ENCODE measurements at places on chromosomes 3 and 15.

- H3K4me3 ChIP-seq: no peak overlapping the region
- no peaks in the 10 kb centered on the region for H3K4me1 ChIP-seq
- H3K27ac ChIP-seq: no peak overlapping the region
- no peak for DNase-seq
Measured at GRCh38 chr3:58180940-58181587, 29.7 kb downstream of the DNASE1L3 start.

GRCh38 chr3:56997675-56998074, 62.8 kb upstream of the SPATA12 start:
- H3K27ac ChIP-seq: peak overlapping the region; percentile 87
- no peak for DNase-seq
- no peaks in the 10 kb centered on the region for H3K36me3 ChIP-seq
- H3K27me3 ChIP-seq: no peaks in the 10 kb centered on the region

DNA sequence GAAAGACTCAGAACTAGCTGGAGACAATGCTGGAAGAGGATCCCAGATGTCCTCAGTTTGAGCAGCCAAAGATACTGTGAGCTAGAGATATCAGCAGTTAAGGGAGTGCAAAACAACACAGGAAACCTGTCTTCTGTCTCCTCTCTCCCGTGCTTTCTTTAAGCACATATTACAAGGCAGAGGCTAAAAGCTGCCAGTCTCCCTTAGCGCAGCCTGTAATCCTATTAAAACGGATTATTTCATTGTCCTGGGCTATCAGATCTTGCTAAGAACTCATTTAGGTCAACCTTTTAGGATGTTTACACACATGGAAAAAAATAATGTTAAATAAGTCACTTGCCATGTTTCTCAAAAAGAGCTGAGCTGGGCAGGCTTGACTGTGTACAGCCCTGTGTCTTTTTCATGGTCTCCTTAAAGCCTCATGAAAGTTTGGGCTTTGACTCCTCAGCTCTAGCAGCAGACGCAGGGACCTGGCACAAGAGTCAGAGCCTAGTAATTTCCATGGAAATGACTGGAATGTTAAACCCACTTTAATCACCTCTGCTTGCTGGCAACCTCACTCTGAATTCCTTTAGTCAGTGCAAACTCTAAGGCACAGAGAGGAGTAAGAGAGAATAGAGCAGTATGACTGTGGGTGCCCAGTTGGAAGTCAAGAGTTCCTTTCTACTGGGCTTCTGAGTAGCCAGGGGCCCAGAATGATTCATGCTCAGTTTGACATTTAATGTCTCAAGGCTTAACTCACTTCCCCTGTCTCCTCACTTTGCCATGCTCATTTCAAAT, 491.9 kb downstream of the NTRK3 start:
- no peak for DNase-seq
- H3K4me1 ChIP-seq: no peaks in the 10 kb centered on the region
- H3K27me3 ChIP-seq: no peaks in the 10 kb centered on the region
- H3K36me3 ChIP-seq: no peaks in the 10 kb centered on the region

- no peaks in the 10 kb centered on the region for H3K27me3 ChIP-seq
- H3K27ac ChIP-seq: no peak overlapping the region
- no peaks in the 10 kb centered on the region for H3K36me3 ChIP-seq
- H3K4me3 ChIP-seq: no peak overlapping the region
- no peak for DNase-seq
- no peaks in the 10 kb centered on the region for H3K4me1 ChIP-seq
Measured at GRCh38 chr3:98513091-98513511, 9.6 kb downstream of the CLDND1 start.

GRCh38 chr15:55715355-55716076, 27.4 kb downstream of the PRTG start:
- H3K4me3 ChIP-seq: no peak overlapping the region
- H3K27ac ChIP-seq: no peak overlapping the region
- H3K27me3 ChIP-seq: no peaks in the 10 kb centered on the region
- no peaks in the 10 kb centered on the region for H3K36me3 ChIP-seq

DNA sequence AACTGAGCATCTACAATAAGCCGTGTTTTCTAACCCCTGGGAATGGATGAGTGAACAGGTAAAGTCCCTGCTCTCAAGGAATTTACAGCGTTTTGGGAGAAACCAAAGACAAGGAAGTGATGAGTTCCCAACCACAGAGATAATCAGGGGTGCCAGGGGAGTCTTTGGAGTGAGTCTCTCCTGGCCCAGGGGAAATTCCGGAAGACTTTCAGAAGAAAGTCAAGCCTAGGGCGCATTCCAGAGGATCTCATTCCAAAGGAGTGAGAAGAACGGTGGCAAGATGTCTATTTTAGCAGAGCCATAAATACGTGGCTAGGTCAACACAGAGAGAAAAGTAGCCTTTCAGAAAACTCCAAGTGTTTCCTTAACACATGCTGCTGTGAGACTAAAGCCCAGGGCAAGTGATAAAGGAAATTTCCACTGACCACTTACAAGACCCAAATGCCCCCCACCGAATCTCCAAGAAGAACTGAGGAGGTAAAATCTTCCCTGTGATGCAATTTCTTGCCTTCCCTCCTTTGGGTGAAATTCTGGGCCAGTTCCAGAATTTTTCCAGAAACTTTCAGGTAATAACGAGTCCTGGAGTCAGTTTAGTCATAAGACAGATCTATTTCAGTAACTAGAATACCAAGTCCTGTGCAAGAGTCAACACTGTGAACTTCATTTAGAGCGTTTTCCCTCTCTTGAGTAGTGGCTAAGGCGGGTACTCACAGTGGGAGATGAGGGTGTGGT, 437.4 kb downstream of the NR2F2 start:
- no peak overlapping the region for H3K27ac ChIP-seq
- no peaks in the 10 kb centered on the region for H3K27me3 ChIP-seq
- H3K4me1 ChIP-seq: no peaks in the 10 kb centered on the region
- DNase-seq: no peak
- no peaks in the 10 kb centered on the region for H3K36me3 ChIP-seq
- no peak overlapping the region for H3K4me3 ChIP-seq

GRCh38 chr3:2523281-2523836, 424.7 kb downstream of the CNTN4 start:
- no peaks in the 10 kb centered on the region for H3K27me3 ChIP-seq
- no peak overlapping the region for H3K4me3 ChIP-seq
- no peaks in the 10 kb centered on the region for H3K4me1 ChIP-seq
- no peak for DNase-seq

DNA sequence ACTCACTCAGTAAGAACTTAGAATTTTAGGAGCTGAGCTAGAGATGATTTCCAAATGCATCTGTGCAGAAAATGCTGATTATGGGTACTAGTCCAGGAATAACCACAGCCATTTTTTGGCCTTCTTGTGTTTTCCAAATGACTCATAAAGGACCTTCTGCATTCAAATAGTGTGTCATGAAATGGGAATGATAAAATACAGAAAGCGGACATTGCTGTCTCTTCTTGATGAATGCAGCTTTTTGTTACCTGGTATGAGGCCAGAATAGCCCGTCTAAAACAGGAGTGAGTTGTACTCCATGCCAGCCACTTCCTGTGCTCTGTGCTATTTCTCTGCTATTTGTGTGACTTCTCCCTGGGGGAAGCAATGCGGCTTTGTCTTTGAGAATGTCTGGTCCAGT, 20.5 kb upstream of the FRMD5 start:
- no peak for DNase-seq
- H3K27me3 ChIP-seq: peaks cover 8% of the 10 kb centered on the region
- H3K36me3 ChIP-seq: no peaks in the 10 kb centered on the region
- no peak overlapping the region for H3K27ac ChIP-seq

GRCh38 chr3:50581459-50581842, 12.1 kb downstream of the HEMK1 start:
- H3K27ac ChIP-seq: no peak overlapping the region
- no peak for DNase-seq
- H3K4me1 ChIP-seq: no peaks in the 10 kb centered on the region
- no peaks in the 10 kb centered on the region for H3K36me3 ChIP-seq

DNA sequence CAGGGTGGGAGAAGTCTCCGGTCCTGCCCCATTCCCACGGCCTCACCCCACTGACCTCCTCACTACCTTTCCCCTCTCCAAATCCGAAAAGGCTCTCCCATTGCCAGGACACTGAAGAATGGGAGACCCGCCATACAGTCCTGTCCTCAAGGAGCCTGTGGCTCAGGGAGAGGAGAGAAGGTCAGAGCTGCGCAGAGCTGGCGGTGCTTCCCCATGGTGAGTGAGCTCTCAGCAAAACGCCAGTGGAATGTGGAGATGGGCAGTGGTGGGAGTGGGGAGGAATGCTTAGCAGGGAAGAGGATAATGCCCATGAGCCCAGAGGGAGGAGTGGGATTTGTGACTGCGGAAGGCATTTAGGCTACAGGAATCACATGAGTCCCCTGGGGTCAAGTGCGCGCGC, 20.1 kb downstream of the FAM43A start:
- H3K4me3 ChIP-seq: no peak overlapping the region
- H3K27ac ChIP-seq: no peak overlapping the region
- DNase-seq: no peak
- no peaks in the 10 kb centered on the region for H3K36me3 ChIP-seq

DNA sequence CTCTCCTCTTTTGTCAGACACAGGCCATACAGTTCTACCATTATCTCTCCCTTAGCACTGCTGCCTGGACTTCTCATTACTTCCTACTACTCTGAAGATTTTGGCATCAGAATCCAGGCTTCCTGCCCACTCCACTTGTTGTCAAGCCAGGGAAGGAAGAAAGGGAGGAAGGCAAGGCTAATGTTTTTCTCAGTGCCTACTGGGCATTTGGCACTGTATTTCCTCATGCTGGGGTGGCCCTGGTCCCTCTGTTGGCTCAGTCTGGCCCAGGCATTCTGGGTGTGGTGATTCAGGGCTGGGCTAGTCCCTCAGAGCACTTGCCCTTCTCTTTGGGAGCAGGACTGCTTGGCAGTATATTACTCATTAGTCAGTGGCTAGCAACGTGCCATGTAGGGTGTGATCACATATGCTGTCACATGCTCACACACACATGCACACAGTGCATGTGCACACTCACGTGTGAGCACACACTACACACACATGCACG, 52.9 kb downstream of the BSN start:
- H3K36me3 ChIP-seq: no peaks in the 10 kb centered on the region
- H3K27ac ChIP-seq: no peak overlapping the region
- no peaks in the 10 kb centered on the region for H3K27me3 ChIP-seq
- DNase-seq: no peak
- no peak overlapping the region for H3K4me3 ChIP-seq

DNA sequence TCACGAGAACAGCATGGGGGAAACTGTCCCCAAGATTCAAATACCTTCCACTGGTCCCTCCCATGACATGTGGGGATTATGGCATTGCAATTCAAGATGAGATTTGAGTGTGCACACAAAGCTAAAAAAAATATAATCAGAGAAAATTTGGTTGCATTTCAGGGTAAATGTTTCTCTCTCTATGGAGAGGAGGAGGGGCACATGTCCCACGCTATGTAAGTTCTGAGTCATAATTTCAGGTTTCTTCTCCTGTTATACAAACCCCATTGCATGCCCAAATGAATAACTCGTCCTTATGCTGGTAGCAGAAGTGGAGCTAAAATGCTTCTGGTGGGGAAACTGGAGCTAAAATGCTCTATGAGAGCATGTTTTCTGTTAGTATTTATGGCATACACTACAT, 209.7 kb upstream of the DCBLD2 start:
- H3K27me3 ChIP-seq: no peaks in the 10 kb centered on the region
- H3K4me1 ChIP-seq: no peaks in the 10 kb centered on the region
- H3K4me3 ChIP-seq: no peak overlapping the region

GRCh38 chr15:33724321-33725036, 243.8 kb upstream of the CHRM5 start:
- H3K4me1 ChIP-seq: no peaks in the 10 kb centered on the region

- H3K4me3 ChIP-seq: no peak overlapping the region
- H3K27me3 ChIP-seq: no peaks in the 10 kb centered on the region
- H3K4me1 ChIP-seq: no peaks in the 10 kb centered on the region
- no peaks in the 10 kb centered on the region for H3K36me3 ChIP-seq
Measured at GRCh38 chr3:71570546-71570945, 13.0 kb downstream of the FOXP1 start.

All from breast epithelium (tissue), 4 donors.